ENCODE measurements at places on chromosomes 16 and 17. TPM values are rescaled to one million over a fixed set of nuclear protein-coding genes. Genes with fewer than 3 reads are reported as not detected.

DNA sequence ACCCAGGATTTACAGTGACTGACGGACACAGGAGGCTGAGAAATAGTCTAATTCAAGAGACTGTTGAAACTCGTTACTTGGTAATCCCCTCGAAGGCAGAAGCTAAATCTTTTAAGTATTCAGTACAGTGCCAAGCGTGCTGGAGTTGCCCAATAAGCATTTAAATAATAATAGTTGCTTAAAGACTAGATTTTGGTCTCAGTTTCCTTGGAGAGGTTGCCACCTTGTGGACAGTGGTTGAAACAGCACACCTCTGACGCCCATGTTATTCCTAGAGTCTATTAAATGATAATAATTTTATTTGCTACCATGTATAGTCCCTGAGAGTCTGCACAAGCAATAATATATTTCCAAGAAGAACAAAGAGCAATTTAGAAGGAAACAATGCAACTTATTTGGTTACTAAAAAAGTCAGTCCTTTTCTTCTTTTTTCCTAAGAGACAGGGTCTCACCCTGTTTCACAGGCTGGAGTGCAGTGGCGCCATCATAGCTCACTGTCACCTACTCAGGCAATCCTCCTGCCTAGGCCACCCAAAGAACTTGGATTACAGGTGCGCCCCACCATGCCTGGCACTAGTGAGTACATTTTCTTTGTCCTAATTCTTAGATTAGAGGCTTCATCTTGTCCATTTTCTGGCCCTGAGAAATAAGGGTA lies 138.0 kb upstream of the NUDT7 start:
- H3K36me3 ChIP-seq, result no peaks in the 10 kb centered on the region
- peaks cover 3% of the 10 kb centered on the region for H3K4me1 ChIP-seq
- no peak for DNase-seq
- no peak overlapping the region for H3K27ac ChIP-seq

DNA sequence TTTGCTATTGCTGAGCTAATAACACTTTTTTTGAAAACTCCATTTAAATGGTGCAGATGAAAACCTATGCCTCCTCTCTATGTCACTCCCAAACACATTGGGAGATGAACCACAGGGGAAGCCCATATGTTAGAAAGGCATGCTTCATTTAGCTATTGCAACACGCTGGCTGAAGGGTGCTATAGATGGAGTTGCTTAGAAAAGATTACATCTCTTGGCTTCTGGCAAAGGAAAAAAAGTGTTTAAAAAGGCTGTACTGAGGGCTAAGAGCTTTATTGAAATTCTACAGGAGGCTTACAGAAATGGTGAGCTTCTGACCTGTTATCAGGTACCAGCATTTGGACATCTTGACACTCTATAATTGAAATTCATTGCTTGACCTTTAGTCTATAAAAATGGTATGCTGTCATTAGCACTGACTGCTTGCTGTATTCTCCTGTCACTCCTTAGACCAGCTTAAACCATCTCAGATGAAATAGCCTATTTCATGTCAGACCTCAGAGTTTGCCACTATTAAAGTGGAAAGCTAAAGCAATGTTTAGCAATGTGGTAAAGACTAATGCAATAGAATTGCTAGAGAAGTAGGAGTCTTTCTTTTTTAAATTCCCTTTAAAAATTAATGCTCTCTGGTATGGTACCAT lies 503.9 kb downstream of the CDH11 start:
- H3K4me3 ChIP-seq, result no peak overlapping the region
- DNase-seq, result no peak
- no peak overlapping the region for H3K27ac ChIP-seq

DNA sequence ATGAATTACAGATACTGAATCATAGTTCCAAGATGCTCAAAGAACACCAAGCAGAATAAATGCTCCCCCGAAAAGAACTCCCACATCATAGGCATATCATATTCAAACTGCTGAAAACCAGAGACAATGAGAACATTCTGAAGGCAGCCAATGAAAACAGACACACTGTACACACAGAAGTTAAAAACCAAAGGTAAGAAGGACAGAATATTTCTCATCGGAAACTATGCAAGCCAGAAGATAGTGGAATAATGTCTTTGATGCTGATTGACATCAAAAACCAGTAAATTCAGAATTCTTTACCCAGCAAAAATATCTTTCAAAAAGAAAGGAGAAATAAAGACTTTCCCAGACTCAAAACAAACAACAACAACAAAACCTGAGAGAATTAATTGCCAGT lies 73.8 kb upstream of the IRX5 start:
- DNase-seq, result no peak
- H3K36me3 ChIP-seq, result no peaks in the 10 kb centered on the region
- H3K4me3 ChIP-seq, result no peak overlapping the region
- no peak overlapping the region for H3K27ac ChIP-seq
- H3K27me3 ChIP-seq, result no peaks in the 10 kb centered on the region

- H3K4me3 ChIP-seq, result no peak overlapping the region
- H3K36me3 ChIP-seq, result no peaks in the 10 kb centered on the region
- no peak overlapping the region for H3K27ac ChIP-seq
Measured at GRCh38 chr17:33284022-33284421, 9.1 kb downstream of the ASIC2 start.

Gene TLCD3A
- total RNA-seq, result 2.1 TPM

Gene STAT5B
- 28.1 TPM for total RNA-seq

Data from heart right ventricle (tissue), 16 donors.